ENCODE measurements at places on chromosomes 11 and 22.
A peak's percentile ranks its signal among the peaks of the same experiment; 100 is the strongest.

- DNase-seq = no peak
Measured at GRCh38 chr11:113715273-113715672, 9.2 kb upstream of the TMPRSS5 start.

GRCh38 chr11:79546351-79546750, 105.5 kb upstream of the TENM4 start:
- no peak for DNase-seq

DNA sequence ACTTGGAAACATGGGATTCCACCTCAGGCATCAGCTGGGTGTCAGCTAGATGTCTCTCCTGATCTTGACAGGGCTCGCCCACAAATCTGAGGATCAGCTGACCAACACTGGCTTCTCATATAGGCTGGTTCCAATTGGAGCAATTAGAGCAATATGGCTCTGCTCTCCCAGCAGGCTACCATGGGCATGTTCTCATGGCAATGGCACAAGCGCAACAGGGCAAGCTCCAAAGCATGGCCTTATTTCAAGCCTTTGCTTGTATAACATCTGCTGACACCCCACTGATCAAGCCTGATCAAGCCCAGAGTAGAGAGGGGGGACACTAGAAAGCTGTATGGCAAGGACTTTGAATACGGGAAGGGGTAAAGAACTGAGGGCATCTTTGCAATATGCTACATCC, 40.7 kb upstream of the SPATA19 start:
- no peak for DNase-seq

DNA sequence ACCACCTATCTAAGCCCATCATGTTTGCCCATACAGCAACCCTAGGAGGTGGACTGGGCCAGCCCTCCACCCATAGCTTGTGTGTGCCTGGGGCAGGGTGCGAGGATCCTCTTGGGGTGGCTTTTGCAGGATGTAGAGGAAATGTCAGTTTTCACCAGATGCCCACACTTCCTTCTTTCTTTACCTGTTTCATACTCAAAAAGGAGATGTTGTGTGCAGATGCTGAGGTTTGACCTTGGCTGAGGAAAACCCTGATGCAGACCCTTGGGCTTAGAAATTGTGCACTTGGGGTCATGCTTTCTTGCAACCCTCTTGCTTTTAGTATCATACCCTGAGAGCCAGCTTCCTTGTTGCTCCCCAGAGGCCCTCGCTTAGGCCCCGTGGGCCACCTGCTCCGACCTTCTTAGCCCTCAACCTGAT, 2.2 kb downstream of the HTR3A start:
- DNase-seq = no peak

GRCh38 chr22:23849009-23850006, 8.4 kb upstream of the SLC2A11 start:
- DNase-seq = peak; percentile 71

DNA sequence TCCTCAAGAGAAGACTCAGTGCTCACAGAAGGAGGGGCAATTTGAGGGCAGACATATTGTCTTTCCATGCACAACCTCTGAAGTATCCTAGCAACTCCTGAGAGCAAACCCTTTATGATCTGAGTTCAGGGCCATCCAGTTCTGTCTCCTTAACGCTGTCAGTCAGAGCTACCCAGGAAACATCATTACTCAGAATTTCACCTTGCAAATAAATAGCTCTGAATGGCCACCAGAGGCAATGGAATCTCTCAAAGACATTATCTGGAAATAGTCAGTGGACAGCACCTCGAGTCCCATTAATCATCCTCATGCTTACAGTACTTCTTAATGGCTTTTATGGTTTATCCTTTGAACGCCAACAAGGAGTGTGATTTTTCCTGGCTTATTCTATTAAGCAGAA, 656.1 kb downstream of the OPCML start:
- DNase-seq = no peak

- DNase-seq = no peak
Measured at GRCh38 chr11:86186386-86186785, 58.2 kb upstream of the EED start.

DNA sequence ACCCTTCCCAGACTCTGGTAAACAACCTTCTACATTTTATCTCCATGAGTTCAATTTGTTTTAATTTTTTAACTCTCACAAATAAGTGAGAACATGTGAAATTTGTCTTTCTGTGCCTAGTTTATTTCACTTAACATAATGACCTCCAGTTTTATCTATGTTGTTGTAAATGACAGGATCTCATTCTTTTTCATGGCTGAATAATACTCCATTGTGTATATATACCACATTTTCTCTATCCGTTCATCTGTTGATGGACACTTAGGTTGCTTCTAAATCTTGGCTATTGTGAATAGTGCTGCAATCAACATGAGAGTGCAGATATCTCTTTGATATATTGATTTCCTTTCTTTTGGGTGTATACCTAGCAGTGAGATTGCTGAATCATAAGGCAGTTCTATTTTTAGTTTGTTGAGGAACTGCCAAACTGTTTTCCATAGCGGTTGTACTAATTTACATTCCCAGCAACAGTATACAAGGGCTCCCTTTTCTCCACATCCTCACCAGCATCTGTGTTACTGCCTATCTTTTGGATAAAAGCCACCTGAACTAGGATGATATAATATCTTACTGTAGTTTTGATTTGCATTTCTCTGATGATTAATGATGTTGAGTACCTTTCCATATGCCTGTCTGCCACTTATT, 93.9 kb downstream of the ATG16L2 start:
- no peak for DNase-seq

- no peak for DNase-seq
Measured at GRCh38 chr22:19220867-19221266, 42.3 kb upstream of the SLC25A1 start.

- DNase-seq = no peak
Measured at GRCh38 chr22:27720860-27721259, 80.7 kb downstream of the MN1 start.

GRCh38 chr11:128036556-128037093, 550.7 kb downstream of the ETS1 start:
- no peak for DNase-seq

GRCh38 chr22:48105259-48105658, 1342.8 kb downstream of the TBC1D22A start:
- DNase-seq = no peak

DNA sequence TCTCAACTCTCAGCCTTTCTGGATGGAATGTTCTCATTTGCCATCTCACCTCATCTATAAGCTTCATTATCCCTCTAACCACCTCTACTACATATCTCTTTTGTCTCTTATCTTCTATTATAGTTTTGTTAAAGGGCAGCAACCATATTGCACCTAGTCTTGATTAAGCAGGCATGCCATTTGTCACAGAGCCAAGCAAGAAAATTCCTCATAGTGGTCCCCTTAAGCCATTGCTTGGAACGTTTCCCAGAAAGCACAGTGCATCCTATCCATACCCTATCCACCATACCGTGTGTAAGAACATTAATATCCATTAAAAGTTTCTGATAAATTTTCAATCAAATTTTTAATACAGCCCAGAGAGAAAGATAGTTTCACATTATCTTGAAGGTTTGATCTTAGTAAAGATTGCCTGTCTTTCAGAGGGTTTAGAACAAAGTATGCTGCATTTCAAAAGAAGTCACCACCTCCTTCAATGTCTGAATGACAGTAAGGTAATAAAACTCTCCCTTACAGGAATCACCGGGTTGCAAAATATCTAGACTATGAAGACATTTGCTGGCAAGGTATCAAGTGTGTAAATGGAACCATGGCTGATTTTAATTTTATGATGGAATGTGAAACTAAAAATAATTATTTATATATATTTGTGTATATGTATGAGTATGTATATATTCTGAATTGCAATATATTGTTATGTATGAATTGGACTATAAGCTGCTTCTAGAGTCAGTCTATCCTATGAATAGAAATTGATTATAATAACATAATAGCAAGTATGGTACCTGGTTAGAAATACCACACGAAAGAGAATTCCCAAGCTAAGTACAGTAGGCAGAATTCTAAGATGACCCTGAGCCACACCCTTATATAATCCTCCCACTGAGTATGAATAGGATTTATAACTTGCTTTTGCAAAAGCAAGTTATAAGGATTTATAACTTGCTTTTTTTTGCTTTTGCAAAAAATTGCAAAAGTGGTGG, 1296.3 kb downstream of the LRRC4C start:
- no peak for DNase-seq

GRCh38 chr11:63489879-63490278, 1.1 kb downstream of the PLAAT5 start:
- DNase-seq = no peak

GRCh38 chr11:46480166-46480726, 88.7 kb upstream of the CHRM4 start:
- DNase-seq = no peak

DNA sequence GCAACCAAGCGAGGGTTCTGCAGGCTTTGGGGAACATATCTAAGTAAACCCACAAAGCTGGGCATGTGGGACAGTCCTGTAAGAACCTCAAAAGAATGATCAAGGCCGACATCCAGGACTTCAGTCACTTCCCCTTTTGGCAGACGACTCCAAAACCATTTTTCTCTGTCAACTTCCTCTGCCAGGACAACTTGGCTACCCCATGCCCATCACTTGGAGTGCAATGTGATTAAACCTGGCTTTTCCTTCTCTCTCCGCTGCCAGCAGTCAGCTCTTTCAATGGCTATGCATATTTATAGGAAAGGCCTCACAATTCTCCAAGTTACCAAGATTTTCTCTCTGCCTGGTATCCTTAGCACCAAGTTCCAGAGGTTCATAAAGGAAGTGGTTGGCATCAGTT, 78.9 kb downstream of the C11orf58 start:
- DNase-seq = peak; percentile 75

DNA sequence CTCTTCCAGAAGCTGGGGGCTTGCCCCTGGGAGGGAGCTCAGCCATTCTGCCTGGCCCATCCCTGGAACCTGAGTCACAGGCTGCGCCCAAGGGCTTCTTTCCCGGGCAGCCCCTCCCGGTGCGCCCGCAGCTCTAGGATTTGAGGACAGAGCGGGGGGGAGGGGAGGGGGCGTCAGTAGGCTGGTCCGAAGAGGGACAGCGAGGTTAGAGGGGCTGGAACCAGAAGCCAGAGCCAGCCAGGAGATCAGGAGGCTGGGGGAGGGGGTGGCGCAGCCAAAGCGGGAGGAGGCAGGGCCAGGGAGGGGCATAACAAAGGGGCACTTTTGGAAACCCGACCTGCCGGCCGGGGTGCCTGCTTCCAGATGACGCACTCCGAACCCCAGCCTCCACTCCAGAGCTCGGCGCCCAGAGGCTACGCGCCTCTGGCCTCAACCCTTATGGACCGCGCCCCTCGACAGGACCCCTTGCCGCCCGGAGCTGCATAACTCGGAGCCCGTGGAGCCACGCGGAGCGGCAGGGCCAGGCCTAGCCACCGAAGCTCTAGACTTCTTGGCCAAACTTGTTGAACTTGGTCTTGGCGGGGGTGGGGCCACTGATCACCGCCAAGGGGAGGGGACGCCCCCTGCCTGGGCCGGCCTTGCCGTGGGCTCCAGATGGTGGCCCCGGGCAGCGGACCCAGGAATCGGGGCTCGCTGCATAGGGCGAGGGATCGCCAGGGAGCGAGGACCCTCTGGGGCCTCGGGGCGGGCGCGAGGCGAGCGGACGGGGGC, 744 bp downstream of the PACSIN3 start:
- DNase-seq = no peak

DNA sequence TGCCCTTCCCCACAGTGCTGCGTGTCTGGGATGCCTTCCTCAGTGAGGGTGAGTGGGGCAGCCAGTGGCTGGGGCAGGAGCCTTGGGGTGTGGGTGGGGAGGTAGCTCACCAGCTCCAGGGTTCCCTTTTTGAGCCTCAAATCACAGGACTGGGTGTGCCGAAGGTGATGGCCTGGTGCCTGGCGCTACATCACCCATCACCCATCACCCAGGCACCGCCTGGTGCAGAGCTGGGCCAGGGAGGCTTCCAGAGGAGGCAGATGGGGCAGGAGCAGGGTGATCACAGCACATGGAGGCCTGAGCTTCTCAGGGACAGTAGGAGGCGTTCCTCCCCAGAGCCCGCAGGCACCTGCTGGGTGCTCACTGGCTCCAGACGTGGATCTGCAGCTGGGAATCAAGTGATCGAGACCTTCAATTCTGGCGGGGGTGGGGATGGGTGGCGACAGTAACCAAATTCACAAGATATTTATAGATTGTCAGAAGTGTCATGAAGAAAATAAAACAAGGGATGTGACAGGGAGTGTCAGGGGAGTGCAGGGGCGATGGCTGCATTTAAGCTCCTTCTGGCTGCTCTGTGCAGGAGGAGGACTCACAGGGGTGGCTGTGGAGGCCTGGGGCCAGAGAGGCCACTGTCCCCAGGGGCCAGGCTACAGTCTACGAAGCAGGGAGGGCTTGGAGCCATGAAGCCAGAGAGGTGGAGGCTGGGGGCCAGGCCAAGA, 3.2 kb downstream of the TBC1D10C start:
- DNase-seq = no peak

- no peak for DNase-seq
Measured at GRCh38 chr22:48631288-48631863, 1196.3 kb downstream of the BRD1 start.

- no peak for DNase-seq
Measured at GRCh38 chr11:70365544-70365927, 32.8 kb upstream of the CTTN start.

DNA sequence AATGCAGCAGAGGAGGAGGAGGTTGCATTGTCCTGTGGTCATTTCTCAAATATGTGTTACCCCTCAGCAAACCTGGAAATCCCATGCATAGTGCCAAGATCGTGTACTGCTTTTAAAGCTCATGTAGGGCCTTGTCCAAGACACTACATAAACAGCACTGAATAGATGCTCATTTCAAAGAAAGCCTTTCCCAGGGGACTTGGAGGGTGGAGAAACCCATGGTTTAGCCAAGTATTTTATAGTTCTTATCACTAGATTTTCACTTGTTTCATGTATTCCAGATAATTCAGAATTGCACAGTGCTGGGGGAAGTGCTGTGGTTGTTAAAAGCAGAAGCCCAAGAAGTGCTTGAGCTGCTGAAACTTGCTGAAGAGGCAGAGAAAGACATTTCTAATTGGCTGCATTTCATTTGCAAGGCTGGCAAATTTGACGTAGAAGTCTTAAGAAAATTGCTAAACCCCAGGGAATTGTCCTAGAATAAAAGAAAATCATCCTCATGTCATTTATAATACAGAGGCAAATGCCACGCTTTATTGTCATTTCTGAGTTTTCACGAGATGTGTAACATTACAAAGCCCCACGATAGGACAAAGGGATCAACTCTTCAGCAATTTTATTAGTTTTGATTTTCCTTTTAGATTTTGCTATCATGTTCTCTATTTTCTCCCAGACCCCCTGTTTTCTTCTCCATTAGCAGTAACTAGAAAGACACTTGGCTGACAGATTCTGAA, 20.1 kb downstream of the CSRP3 start:
- DNase-seq = no peak

GRCh38 chr22:39994566-39995392, at the start of gene FAM83F:
Gene FAM83F, plus strand, starts transcription at chr22:39994954. Its CDS starts 89 bp downstream, at chr22:39995043.
- DNase-seq = no peak

DNA sequence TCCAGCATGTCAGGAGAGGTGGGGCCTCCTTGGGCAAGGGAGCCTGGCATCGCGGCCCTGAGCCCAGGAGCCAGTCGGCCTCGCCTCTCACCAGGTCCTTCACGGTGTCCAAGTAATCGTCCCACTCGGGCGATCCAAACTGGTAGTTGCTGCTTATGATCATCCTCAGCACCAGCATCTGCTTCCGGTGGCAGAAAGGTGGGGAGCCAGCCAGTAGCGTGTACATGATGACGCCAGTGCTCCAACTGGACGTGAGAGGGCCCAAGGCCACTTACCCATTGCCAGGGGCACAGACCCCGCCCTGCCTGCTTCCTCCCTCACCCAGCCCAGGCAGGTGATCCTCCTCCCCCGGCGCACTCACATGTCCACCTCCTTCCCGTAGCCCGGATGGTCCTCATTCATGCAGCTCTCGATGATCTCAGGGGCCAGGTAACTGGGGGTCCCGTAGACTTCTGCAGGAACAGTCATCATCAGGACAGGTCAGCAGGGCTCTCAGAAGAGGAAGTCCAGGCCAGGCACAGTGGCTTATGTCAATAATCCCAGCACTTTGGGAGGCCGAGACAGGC, 214.7 kb downstream of the OR4C45 start:
- DNase-seq = no peak

Measured in HL-60 (cell line).